ENCODE measurements at places on chromosomes 5 and 9.

DNA sequence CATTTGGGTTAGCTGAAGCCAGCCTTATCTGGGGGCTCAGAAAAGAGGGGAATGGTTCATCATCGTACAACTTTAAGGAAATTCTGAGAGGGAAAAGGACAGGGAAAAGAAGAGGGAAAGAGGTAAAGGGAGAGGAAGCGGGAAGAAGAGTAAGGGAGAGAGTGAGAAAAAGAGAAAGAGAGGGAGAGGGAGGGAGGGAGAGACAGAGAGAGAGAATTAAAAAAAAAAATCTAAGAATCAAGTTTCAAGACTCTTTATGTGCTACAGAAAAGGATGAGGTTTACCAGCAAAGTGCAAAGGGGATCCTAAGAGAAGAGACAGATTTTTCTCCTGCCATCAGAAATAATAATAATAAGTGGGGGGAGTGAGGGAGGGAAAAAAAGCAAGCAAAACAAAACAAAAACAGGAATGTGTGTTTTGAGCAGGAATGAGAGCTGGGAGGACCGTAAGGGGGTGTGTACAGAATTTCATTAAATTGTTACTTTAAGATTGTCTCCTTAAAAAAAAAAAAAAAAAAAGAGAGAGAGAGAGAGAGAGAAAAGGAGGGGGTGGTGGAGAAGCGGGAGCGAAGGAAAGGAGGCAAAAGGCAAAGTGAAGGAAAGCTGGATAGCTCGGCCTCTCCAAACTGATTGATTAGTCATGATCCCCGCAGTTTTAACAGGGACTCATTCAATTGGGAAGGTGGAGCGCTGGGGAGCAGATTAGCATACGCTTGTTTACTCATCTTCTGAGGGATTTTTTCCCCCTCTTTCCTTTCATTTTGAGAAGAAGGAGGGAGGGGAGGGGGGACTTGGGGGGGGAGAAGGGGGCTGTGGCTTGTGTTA, 438 bp upstream of the PAPPA start:
- no peak for DNase-seq

DNA sequence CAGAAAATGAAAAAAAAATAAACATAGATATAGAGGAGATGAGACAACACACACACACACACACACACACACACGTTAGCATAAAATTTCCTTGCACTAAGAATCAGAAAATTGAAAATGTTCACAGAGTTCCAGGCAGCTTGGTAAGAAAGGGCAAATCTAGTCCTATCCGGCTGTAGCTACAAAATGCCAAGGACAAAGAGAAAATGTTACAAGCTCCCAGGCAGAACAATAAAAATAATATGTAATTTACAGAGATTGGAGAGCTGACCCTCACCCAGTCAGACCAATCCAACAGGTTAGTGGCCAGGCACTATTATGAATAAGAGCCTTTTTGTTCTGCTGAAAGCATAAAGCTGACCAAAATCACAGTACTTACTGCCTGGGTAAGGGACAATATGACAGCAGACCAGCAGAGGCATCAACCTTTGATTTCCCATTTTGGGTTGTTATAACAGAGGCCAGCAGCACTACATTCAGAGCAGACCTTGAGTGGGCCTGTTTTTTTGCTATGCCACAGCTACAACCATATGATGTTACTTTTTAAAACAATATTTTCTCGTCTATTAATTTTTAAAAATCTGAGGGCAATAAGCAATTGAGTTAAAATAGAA, 892.6 kb downstream of the TAF11L14 start:
- no peak for DNase-seq

GRCh38 chr5:27318701-27319100, 280.3 kb upstream of the CDH9 start:
- DNase-seq, result no peak

DNA sequence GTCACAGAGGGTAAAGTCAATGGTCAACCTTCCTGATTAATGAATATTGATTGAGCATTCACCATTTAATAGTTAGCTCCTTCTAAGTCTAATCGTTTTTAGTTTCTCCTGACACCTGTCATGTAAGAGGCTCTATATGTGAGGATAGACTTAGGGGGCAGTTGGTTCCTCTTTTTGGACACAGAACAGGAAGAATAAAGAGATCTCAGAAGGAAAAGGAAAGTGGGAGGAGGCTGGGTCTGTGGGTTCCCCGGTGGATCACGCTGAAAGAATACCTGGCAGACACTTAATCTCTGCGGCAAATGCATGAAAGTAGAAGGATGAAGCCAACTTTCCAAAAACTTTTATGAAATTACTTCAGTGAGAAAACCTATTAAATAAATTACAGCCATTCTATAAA, 98.4 kb downstream of the PDE4D start:
- DNase-seq, result no peak

GRCh38 chr9:72581694-72582093, 60.3 kb downstream of the TMC1 start:
- no peak for DNase-seq

GRCh38 chr5:160181965-160182622, 47.2 kb upstream of the FABP6 start:
- no peak for DNase-seq

DNA sequence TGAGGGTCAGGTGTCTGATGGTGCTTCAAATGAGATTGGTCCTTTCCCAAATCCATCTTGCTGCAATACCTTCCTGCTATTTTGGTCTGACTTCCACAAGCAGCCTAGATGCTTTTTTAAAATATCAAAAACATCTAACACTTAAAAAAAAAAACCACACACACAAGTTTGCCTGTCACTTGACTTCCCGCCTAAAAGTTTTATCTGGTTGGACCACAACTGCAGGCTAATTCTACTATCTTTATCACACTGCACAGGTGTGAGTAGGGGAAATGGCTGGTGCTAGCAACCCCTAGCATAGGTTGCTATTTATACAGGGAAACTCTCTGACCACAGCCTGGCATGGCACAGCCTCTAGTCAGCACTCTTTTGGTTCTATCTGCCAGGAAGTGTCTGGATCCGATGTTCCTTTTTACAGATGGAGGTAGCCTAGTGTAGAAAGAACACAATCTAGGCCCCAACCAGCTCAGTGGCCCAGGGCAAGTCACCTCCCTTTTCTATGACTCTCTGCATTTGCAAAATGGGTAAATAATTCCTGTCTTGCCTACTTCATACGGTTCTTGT, at the start of gene HEMGN:
TSS of gene HEMGN (minus strand) at position 92 of the 564 bp plus-strand sequence. CDS start at position 56, 36 bp downstream.
- no peak for DNase-seq

DNA sequence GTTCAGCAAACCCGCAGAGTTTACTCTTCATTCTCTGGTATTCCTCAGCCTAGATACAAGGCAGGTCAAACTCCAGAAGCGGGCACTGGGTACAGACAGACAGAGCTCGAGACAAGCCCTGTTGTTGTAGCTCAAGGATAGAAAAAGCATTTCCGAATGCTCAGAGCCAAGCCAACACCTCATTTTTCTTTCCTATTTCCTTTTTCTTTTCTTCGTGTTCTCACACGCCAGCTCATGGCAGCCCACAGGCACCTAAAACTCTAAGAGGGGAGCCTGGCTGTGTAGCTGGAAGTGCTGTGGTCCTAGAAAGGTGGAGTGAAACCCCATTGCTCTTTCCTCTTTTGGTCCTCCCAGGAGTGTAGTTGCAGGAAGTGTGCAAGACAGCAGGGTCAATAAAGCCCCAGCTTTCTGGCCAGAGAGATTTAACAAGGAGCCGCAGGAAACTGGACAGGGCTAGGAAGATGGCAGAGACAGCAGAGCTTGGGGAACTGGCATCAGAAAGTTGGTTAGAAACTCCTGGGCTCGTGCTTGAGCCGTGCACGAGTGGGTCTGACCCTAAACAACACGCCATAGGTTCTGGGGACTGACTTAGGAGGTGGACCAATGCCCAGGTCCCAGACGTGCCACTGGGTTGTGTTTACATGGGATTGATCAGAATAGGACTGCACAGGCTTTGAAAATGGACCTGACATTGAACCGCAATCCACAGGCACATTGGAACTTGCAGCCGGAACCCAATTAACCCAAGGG, 41.6 kb downstream of the ADAMTS2 start:
- DNase-seq, result no peak

DNA sequence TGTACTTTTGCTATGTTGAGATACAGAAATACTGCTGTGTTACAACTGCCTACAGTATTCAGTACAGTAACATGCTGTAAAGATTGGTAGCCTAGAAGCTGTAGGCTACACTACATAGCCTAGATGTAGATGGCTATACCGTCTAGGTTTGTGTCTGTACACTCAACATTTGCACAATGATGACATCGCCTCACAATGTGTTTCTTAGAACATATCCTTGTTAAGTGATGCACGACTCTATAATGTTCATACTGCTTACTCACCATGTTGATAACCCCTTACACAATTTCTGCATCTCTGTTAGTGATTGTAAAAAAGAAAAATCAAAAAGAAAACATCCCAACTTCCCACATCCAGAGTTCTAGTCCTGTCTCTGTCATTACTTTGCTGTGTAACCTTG, 450.0 kb downstream of the CCDC171 start:
- no peak for DNase-seq

DNA sequence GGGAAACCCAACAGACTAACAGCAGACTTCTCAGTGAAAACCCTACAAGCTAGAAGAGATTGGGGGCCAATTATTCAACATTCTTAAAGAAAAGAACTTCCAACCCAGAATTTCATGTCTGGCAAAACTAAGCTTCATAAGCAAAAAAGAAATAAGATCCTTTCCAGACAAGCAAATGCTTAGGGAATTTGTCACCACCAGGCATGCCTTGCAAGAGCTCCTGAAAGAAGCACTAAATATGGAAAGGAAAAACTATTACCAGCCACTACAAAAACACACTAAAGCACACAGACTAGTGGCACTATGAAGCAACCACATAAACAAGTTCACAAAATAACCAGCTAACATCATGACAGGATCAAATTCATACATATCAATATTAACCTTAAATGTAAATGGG, 131.1 kb downstream of the OR2K2 start:
- no peak for DNase-seq

GRCh38 chr9:35385042-35385441, 104.9 kb upstream of the RUSC2 start:
- no peak for DNase-seq

DNA sequence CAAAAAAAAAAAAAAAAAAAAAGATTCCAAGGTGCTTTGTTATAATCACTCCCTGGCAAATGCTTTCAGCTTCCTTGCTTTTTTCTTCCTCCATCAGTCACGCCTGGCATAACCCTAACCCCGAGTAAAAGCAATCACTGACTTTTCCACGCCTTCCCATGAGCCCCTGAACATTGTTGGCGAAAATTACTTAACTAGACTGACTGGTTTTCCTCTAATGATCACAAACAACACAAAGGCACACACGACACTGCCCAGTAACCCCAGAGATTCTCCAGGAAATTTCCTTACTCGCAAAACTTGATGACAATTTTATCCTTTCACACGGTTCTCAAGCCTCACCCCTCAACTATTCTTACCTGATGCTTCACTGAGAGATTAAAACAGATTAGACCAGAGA, 11.4 kb upstream of the PTGR1 start:
- no peak for DNase-seq

- DNase-seq, result no peak
Observed at GRCh38 chr9:128428644-128429512, 8.2 kb downstream of the CERCAM start.

DNA sequence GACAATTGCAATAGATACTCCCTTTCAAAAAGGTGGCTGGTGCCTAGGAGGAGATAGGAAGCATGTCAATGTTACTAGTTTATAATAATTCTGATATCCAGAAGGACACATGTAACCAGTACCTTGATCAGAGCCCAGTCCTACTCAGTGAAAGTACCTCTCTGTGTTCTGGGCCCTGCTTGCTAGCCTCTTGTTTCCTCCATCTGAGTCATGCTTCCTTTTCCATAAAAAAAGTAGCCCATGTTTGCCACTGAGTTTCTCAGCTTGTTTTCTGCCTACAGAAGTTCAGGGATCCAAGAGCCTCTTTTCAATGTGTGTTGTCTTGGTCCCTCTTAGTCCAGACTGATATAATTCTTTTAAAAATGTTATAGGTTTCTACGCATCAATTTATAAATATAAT, 149.0 kb downstream of the SSBP2 start:
- no peak for DNase-seq

- DNase-seq, result no peak
Observed at GRCh38 chr9:71544464-71544863, 223.8 kb downstream of the CEMIP2 start.

GRCh38 chr9:112849363-112849922, 41.2 kb downstream of the SLC46A2 start:
- no peak for DNase-seq

DNA sequence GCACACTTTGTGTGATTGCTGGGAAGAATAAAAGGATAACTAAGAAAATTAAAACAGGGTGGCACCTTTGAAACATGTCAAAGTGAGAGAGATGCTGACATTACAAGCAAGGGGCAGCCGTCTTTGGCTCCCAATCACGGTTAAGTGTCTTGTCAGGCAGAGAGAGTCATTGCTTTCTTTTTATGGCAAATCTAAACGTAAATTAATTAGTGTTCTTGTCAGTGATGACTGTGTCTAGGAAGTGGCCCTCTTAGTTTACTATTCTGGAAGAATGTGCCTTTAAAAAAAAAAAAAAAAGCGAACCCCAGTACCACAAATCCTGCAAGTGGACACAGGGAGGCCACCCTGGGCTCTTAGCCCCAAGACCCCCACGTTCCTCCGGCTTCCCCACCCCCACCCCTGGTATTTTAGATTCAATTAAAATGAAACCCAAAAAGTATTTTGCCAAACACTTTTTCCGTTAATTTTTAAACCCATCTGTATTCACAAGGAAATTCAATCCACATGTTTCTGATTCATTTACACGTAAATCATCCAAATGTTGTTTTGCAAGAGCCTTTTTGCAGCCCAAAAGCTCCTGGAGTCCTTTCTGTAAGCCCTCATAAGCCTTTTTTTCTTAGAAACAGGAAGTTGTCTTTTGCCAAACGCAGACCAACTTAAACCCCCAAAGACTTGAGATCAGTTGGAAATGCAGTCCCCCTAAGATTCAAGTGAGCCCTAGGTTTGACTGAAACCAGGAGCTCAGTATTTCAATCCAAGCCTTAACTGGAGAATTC, 399.3 kb downstream of the EBF1 start:
- DNase-seq, result no peak

GRCh38 chr5:76859591-76860247, 9.9 kb downstream of the S100Z start:
- DNase-seq, result no peak

DNA sequence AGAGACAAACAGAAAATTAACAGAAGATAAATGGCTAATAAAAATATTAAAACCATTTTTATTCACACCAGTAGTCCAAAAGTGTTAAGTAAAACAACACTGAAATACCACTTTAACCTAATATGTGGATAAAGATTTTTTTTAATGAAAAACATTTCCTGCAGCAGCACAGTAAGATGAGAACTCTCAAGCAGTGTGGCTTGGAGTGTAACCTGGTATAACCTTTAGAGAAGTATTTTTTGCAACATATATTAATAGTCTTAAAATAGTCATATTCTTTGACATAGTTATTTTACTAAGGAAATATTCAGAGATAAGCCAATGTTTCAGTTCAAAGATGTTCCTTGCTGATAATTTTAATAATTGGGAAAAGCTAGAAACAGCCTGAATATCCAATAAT, 644.4 kb downstream of the PDE4D start:
- no peak for DNase-seq

DNA sequence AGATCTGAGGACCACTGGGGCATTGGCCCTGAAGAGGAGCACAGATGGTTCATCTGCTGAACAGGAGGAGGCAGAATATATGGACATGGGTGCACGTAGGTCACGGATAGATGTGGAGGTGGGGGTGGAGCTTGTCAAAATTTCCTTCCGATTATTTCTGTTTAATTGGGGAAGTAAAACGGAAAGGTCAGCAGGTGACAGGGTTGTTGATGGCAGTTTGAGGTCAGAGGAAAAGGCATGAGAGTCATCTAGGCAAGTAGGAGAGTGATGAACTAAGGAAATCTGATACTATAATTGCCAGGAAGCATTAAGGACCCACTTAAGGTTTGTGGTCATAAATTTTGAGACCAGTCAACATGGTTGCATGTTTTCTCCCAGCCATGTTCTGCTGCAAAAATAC, 8.4 kb upstream of the FAM81B start:
- DNase-seq, result no peak

All from activated T-cell treated with anti-CD3 and anti-CD28 coated beads, Interleukin-2, amount 50 U/mL, for 1 hour (primary cell).